ENCODE measurements at places on chromosomes 12 and 14. TPM values are rescaled to one million over a fixed set of nuclear protein-coding genes. Genes with fewer than 3 reads are reported as not detected.

DNA sequence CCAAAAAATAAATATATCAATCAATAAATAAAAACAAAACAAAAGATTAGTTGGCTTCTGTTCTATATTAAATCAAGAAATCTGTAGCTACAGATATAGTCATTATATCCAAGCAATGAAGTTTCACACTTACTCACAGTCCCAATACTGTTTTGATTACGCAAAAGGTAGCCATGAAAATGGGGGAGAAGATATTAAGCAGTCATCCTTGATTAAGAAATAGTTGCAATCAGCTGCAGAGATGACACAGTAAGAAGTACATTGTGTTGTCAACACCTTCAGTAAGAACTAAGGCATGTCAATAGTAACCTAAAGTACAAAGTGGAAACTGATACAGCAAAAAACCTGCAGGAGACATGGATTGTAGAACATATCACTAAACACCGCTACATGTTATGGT, 11.0 kb upstream of the RHOJ start:
- DNase-seq: no peak

DNA sequence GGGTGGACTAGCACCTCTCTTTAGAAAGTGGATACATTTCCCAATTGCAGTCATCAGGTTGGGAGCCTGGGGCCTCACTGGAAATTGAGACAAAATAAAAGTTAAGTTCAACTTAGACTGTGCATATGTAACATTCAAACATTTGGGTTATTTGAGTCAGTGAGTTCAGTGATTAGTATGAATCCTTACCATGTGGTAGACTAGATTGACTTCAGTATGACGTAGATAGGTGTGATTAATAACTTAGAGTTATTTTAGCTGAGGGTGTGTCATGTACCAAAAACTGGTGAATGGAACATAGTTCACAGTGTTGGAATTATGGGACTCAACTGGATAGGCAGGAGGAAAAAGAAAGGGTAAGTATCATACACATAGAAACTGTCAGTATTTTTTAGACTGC, 8.0 kb upstream of the SSTR1 start:
- DNase-seq: no peak

GRCh38 chr12:108724054-108724889, 7.0 kb downstream of the CORO1C start:
- DNase-seq: no peak

DNA sequence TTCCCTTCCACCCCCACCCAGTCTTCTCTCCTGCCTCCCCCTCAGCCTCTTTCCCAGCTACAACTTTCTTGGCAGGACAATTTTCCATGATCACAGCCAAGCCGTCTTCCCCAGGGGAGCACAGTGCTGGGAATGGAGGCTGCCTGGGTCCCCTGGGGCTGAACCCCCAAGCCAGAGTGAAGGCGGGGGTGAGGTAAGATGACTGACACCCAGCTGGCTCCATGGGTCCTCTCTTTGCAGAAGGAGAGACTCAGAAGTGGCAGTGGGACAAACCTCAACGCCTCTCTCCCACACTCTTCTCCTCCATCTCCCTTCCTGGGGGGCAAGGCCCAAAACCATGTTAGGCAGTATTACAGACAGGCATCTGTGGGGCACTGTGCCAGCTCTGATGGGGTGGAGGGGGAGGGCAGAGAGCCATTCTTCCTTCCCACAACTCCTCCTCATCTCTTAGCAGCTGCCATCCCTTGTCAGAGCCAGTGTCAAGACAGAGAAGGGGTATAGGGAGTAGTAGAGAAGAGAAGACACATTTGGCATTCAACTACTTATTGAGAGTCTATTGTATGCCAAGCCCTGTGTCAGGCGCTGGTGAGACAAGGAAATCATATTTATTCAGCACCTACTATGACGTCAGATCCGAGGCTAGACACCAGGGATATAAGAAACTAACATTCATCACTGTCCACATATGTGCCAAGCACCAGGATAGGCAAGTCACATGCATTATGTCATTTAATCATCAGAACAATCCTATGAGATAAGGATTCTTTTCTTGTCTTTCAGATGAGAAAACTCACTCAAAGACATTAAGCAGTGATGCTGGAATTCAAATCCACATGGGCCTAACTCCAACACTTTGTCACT, 3.6 kb downstream of the ITGA7 start:
- DNase-seq: no peak

- DNase-seq: no peak
Measured at GRCh38 chr12:131829791-131830334, 1.7 kb downstream of the MMP17 start.

GRCh38 chr12:121579190-121579791, 1.5 kb downstream of the KDM2B start:
- DNase-seq: no peak

Gene DLK1
- 0.69 TPM for total RNA-seq

Gene WNT1
- not detected for total RNA-seq

Gene RND1
- total RNA-seq: 0.44 TPM
